ENCODE measurements at places on chromosomes 1 and 21. TPM values are rescaled to one million over a fixed set of nuclear protein-coding genes. Genes with fewer than 3 reads are reported as not detected.
A peak's percentile ranks its signal among the peaks of the same experiment; 100 is the strongest.

The C1orf74 gene
- 2.6 TPM for total RNA-seq

The ATP5PF gene
- 139 TPM for total RNA-seq

DNA sequence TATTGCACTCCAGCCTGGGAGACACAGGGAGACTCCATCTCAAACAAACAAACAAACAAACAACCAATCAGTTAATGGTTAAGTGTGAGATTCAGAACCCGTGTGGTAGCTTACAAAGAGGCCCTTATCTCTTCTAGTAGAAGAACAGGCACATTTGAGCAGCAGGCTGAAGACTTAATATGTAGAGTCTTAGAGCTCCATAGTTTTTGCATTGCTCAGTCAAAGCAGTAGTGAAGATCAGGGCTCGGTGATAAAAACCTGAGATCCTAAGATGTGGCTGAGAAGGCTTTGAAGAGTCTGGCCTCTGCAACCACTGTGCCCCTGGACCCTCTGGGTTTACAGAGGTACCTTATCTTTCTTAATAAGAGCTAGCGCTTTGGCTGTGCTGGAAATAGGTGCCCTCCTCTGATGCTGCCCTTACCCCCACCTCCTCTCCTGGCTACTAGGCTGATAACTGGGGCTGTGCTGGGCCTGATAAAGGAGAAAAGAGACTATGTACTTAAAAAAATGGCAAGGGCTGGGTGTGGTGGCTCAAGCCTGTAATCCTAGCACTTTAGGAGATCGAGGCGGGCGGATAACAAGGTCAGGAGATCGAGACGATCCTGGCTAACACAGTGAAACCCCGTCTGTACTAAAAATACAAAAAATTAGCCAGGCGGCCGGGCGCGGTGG lies 10.5 kb upstream of the UCK2 start:
- no peaks in the 10 kb centered on the region for H3K36me3 ChIP-seq
- no peak overlapping the region for H3K4me3 ChIP-seq
- no peaks in the 10 kb centered on the region for H3K4me1 ChIP-seq
- H3K27me3 ChIP-seq, result no peaks in the 10 kb centered on the region
- no peak overlapping the region for H3K27ac ChIP-seq
- no peak for DNase-seq

- H3K4me1 ChIP-seq, result no peaks in the 10 kb centered on the region
- peaks cover 4% of the 10 kb centered on the region for H3K27me3 ChIP-seq
- H3K27ac ChIP-seq, result no peak overlapping the region
- H3K36me3 ChIP-seq, result no peaks in the 10 kb centered on the region
- H3K4me3 ChIP-seq, result no peak overlapping the region
These were observed 75.2 kb upstream of the GADD45A start for GRCh38 chr1:67609577-67610341.

The DMBX1 gene
- total RNA-seq, result 0.07 TPM

DNA sequence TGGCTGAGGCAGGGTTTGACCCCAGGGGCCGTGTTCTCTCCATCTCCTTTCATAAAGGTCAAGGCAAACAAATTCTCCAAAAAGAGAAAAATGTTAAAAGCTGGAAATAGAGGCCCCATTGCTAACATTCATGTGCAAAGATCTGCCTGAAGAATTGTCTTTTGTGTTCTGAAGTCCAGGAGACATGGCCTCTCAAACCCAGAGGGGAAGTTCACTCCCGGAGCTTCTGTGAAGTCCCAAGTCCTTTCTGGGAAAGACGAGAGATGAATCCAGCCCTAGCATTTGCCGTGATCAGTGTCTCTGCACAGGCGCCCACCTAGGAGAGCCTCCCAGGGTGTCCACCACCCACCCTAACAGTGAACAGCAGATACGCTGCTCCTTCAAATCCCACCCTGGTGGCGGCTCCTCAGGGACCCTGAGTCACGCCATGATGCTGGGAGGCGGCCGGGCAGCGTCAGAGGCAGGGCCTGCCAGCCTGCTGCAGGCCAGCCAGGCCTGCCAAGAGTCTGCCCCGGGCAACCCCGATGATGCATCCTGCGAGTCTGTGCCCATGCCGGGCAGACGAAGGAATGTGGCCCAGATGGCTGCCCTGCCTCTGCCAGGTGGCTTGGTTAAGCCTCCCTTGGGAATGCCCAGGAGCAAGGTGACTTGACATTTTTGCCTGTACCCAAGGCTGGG lies 5.2 kb upstream of the C2CD2 start:
- no peaks in the 10 kb centered on the region for H3K27me3 ChIP-seq
- peaks cover 33% of the 10 kb centered on the region for H3K4me1 ChIP-seq
- DNase-seq, result no peak
- no peak overlapping the region for H3K4me3 ChIP-seq

- no peak overlapping the region for H3K4me3 ChIP-seq
- DNase-seq, result peak; percentile 22
- peaks cover 25% of the 10 kb centered on the region for H3K4me1 ChIP-seq
- no peaks in the 10 kb centered on the region for H3K36me3 ChIP-seq
These were observed 39.9 kb downstream of the PEX14 start for GRCh38 chr1:10514490-10515235.

- peak; percentile 62 for DNase-seq
- no peak overlapping the region for H3K4me3 ChIP-seq
- H3K27me3 ChIP-seq, result no peaks in the 10 kb centered on the region
- H3K4me1 ChIP-seq, result peaks cover 14% of the 10 kb centered on the region
- peak overlapping the region; percentile 32 for H3K27ac ChIP-seq
- H3K36me3 ChIP-seq, result no peaks in the 10 kb centered on the region
These were observed 46.2 kb upstream of the SLC44A3 start for GRCh38 chr1:94773931-94774422.

The LCE2A gene
- not detected for total RNA-seq

GRCh38 chr1:227908359-227908758 lies 39.4 kb downstream of the WNT9A start:
- H3K4me1 ChIP-seq, result peaks cover 2% of the 10 kb centered on the region
- no peak overlapping the region for H3K27ac ChIP-seq
- H3K4me3 ChIP-seq, result no peak overlapping the region
- H3K27me3 ChIP-seq, result peaks cover 2% of the 10 kb centered on the region
- H3K36me3 ChIP-seq, result no peaks in the 10 kb centered on the region

The LCE1F gene
- not detected for total RNA-seq

The NES gene
- total RNA-seq, result 280 TPM

GRCh38 chr1:205543351-205544301 lies 39.2 kb downstream of the CDK18 start:
- peaks cover 13% of the 10 kb centered on the region for H3K4me1 ChIP-seq
- peak overlapping the region; percentile 50 for H3K4me3 ChIP-seq
- H3K27me3 ChIP-seq, result peaks cover 2% of the 10 kb centered on the region
- no peaks in the 10 kb centered on the region for H3K36me3 ChIP-seq
- peak overlapping the region; percentile 74 for H3K27ac ChIP-seq

GRCh38 chr1:33494929-33495328 lies 22.5 kb downstream of the ZSCAN20 start:
- DNase-seq, result no peak
- no peak overlapping the region for H3K4me3 ChIP-seq
- H3K27me3 ChIP-seq, result no peaks in the 10 kb centered on the region
- no peak overlapping the region for H3K27ac ChIP-seq
- H3K4me1 ChIP-seq, result no peaks in the 10 kb centered on the region
- peaks cover 44% of the 10 kb centered on the region for H3K36me3 ChIP-seq

The DISP3 gene
- 0.34 TPM for total RNA-seq

The SLAMF9 gene
- 0.43 TPM for total RNA-seq

The FCRL5 gene
- total RNA-seq, result not detected

The CELA3B gene
- total RNA-seq, result not detected

The CRNN gene
- not detected for total RNA-seq

The DTL gene
- total RNA-seq, result 6.3 TPM

GRCh38 chr1:31796707-31797106 lies 19.1 kb downstream of the SPOCD1 start:
- H3K36me3 ChIP-seq, result peaks cover 10% of the 10 kb centered on the region
- no peaks in the 10 kb centered on the region for H3K27me3 ChIP-seq
- H3K4me3 ChIP-seq, result peak overlapping the region; percentile 97
- DNase-seq, result peak; percentile 14

The SPRR4 gene
- total RNA-seq, result not detected

- H3K27me3 ChIP-seq, result no peaks in the 10 kb centered on the region
- DNase-seq, result peak; percentile 44
- H3K27ac ChIP-seq, result no peak overlapping the region
- H3K36me3 ChIP-seq, result no peaks in the 10 kb centered on the region
- H3K4me1 ChIP-seq, result no peaks in the 10 kb centered on the region
These were observed 366.4 kb upstream of the ZP4 start for GRCh38 chr1:238257018-238257621.

The CACNA1S gene
- total RNA-seq, result not detected

DNA sequence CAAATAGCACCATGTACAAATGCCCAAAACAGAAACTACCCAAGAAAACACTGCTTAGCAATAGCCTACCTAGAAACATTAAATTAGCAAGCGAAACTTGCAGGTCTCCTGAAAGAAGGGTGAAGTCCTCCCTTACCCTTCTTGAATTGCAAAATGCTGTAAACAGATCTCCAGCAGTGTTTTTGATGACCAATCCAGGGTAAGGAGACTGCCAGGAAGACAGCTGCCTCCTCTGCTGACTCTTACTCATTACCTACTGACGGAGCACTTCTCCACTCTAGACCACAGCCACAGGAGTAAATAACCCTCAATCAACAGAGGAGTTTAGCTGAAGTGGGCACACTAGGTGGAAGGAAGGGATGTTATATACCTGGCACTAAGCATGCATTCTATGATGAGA lies 32.2 kb upstream of the GADD45A start:
- H3K4me3 ChIP-seq, result no peak overlapping the region
- no peaks in the 10 kb centered on the region for H3K27me3 ChIP-seq
- no peak overlapping the region for H3K27ac ChIP-seq
- no peaks in the 10 kb centered on the region for H3K36me3 ChIP-seq

GRCh38 chr1:19010995-19011844 lies 54.7 kb upstream of the IFFO2 start:
- H3K27me3 ChIP-seq, result no peaks in the 10 kb centered on the region
- H3K4me3 ChIP-seq, result no peak overlapping the region
- DNase-seq, result peak; percentile 99
- H3K36me3 ChIP-seq, result no peaks in the 10 kb centered on the region
- peaks cover 42% of the 10 kb centered on the region for H3K4me1 ChIP-seq
- peak overlapping the region; percentile 98 for H3K27ac ChIP-seq

GRCh38 chr1:244336232-244336899 lies 115.3 kb downstream of the ADSS2 start:
- H3K36me3 ChIP-seq, result no peaks in the 10 kb centered on the region
- no peaks in the 10 kb centered on the region for H3K27me3 ChIP-seq
- peaks cover 3% of the 10 kb centered on the region for H3K4me1 ChIP-seq
- H3K27ac ChIP-seq, result no peak overlapping the region

DNA sequence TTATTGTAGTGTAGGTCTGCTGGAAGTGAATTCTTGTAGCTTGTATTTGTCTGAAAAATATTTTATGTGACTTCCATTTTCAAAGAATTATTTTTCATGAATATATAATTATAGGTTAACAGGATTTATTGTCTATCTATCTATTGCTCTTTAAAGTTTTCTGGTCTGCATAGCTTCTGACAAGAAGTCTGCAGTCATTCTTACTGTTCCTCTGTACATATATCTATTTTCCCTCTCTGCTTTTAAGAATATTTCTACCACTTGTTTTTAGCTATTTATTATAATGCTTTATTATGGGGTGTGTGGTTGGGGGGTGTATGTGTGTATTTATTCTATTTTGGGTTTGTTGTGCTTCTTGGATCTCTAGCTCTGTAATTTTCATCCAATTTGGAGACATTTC lies 77.4 kb downstream of the ETS2 start:
- no peaks in the 10 kb centered on the region for H3K36me3 ChIP-seq
- no peaks in the 10 kb centered on the region for H3K27me3 ChIP-seq
- no peaks in the 10 kb centered on the region for H3K4me1 ChIP-seq
- no peak overlapping the region for H3K27ac ChIP-seq
- DNase-seq, result no peak
- H3K4me3 ChIP-seq, result no peak overlapping the region

GRCh38 chr1:180909005-180909414 lies 3.7 kb upstream of the KIAA1614 start:
- H3K36me3 ChIP-seq, result no peaks in the 10 kb centered on the region
- no peaks in the 10 kb centered on the region for H3K27me3 ChIP-seq
- H3K4me3 ChIP-seq, result no peak overlapping the region
- no peak for DNase-seq
- peaks cover 8% of the 10 kb centered on the region for H3K4me1 ChIP-seq
- H3K27ac ChIP-seq, result no peak overlapping the region

DNA sequence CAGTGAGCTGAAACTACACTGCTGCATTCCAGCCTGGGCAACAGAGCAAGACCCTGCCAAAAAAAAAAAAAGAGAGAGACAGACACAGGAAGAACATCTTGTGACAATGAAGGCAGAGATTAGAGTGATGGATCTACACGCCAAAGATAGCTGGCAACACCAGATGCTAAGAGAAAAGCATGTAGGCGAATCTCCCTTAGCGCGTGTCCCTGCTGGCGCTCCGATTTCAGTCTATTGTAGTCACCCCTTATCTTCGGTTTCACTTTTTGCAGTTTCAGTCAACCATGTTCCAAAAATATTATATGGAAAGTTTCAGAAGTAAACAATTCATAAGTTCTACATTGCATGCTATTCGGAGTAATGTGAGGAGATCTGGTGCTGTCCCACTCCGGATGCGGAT lies 11.6 kb upstream of the BRDT start:
- H3K27ac ChIP-seq, result no peak overlapping the region
- no peaks in the 10 kb centered on the region for H3K4me1 ChIP-seq
- H3K4me3 ChIP-seq, result no peak overlapping the region
- no peak for DNase-seq
- no peaks in the 10 kb centered on the region for H3K36me3 ChIP-seq

DNA sequence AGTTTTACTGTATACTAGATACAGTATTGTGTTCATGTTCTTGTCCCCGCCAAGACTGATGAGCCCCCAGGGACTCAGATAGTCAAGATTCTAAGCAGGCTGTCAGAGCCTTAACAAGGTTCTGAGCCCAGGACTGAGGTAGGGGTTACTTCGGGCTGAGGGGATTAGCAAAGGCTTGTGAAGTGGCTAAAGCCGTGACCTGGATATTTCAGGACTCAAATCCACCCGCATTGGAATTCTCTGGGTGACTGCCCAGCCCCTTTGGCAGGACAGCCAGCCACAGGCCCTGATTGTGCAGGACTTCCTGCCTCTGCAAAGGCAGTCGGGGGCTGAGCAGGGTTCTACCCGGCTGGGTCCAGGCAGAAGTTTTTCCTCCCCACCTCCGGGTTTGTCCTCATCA lies at the start of gene PLA2G5:
PLA2G5 (plus strand) TSS at position 321 of the 400 bp plus-strand sequence. CDS start 14,637 bp downstream, outside the sequence.
- H3K27ac ChIP-seq, result no peak within 1 kb of the TSS
- no peaks in the 10 kb centered on the region for H3K36me3 ChIP-seq
- peak; percentile 70 for DNase-seq
- no peaks in the 10 kb centered on the region for H3K27me3 ChIP-seq
- H3K4me3 ChIP-seq, result no peak within 1 kb of the TSS

DNA sequence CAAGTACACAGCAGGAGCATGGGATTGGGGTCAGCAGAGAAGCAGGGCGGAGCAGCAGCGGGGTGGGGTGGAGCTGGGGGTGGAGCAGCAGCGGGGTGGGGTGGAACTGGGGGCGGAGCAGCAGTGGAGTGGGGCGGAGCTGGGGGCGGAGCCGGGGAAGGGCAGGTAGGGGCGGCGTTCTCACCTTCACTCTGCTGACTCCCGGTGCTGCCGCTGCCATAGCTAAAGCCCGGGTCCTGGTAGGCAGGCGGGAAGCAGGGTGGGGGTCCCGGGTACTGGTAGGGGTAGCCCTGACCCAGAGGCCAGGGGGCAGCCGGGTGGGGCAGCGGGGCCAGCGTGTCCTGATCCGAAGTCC lies 6.7 kb downstream of the TAS1R3 start:
- H3K4me3 ChIP-seq, result no peak overlapping the region
- H3K27ac ChIP-seq, result no peak overlapping the region
- DNase-seq, result no peak
- H3K36me3 ChIP-seq, result peaks cover 8% of the 10 kb centered on the region
- H3K4me1 ChIP-seq, result peaks cover 3% of the 10 kb centered on the region

- H3K27me3 ChIP-seq, result no peaks in the 10 kb centered on the region
- H3K36me3 ChIP-seq, result no peaks in the 10 kb centered on the region
- H3K27ac ChIP-seq, result no peak overlapping the region
- DNase-seq, result peak; percentile 51
These were observed 18.5 kb downstream of the WLS start for GRCh38 chr1:68213843-68214242.
